ENCODE measurements at places on chromosomes 11 and 22.

DNA sequence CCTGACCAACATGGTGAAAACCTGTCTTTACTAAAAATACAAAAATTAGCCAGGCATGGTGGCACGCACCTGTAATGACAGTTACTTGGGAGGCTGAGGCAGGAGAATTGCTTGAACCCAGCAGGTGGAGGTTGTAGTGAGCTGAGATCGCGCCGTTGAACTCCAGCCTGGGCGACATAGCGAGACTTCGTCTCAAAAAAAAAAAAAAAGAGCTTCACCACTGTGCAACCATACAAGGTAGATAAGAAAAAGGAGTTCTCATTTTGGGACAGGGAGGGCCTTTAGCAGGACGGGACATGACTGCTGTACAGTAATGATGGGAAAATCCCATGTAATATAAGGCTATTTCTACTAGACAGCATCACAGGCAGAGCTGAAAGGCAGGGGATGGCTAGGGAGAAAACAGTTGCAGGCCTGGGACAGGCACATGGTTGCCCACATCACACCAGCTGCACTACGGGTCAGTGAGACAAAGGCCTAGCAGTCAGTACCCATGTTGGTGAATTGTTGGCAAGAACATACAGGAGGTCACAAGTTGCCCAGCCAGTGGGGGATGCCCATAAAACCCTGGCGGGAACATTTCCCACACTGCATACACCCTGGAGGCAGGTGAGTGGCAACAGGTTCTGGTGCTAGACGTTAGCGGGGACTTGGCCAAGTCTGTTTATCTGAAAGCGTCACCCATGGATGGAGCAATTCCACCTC, 5.4 kb downstream of the TANGO2 start:
- DNase-seq: no peak

- no peak for DNase-seq
These were observed 399.2 kb downstream of the TBC1D22A start for GRCh38 chr22:47161631-47162030.

GRCh38 chr11:127470306-127470884, 469.8 kb upstream of the KIRREL3 start:
- DNase-seq: no peak

- DNase-seq: no peak
These were observed 87.3 kb upstream of the CTSC start for GRCh38 chr11:88424881-88425280.

DNA sequence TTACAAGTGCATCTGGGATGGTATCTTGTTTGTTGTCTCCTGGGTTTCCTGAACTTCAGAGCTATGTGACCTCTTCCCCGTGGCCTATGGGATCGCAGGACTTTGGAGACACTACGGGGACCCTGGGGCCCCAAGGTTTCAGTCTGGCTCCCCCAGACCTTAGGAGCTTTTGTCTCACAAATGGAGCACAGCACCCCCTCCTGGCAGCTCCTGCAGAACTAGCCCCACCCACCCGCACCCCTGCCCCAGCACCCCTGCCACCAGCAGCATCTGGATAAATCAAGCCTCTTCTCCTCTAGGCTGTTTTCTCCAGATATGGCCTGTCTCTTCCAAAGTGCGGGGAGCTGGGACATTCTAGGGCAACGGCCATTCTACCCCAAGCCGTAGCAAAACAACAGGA, 10.4 kb downstream of the RCOR2 start:
- no peak for DNase-seq

DNA sequence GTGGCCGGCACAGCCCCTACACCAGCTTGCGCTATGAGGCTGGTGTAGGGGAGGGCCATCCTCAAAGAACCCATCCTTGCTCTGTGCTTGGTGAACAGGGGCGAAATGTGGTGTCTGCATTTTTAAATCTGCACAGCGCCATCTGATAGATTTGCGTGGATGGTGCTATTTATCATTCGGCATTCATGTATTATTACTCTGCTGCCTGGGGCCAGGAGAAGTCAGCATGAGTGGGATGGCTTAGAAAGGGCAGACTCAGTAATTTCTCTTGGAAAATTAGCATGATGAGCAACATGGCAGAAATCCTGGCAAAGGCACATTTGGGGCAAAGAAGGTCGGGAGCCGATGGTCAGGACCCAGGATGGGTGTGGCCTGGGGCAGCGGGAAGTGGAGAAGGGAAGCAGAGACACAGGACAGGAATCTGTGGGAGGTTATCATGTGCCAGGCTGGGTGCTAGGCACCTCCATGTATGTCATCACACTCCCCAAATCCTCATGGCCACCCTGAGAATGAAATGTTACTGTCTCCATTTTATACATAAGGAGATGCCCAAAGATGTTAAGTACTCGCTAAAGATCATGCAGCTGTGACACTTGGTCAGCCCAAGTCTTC, 149.0 kb downstream of the CEP164 start:
- DNase-seq: no peak

GRCh38 chr11:34240150-34240494, 117.7 kb downstream of the ABTB2 start:
- DNase-seq: no peak

DNA sequence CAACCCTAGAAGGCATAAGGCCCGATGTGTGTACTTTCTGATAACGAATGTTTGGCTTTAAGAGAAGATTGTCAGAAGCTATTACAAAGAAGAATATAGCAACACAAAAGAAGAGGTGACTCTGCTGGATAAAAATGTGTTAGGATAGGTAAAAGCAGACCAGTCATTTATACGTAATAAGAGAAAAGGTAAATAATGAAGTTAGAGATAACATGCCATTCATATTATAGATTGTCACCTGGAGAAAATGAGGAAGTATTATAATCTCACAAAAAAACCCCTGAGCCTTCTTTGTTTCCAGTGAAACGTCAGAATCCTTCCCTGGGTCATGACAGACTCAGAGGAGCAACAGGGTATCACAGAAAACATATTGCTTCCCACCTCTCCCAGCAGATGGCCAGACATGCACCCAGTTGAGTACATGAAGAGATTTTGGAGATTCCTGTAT, 36.1 kb downstream of the PPFIA1 start:
- DNase-seq: no peak

DNA sequence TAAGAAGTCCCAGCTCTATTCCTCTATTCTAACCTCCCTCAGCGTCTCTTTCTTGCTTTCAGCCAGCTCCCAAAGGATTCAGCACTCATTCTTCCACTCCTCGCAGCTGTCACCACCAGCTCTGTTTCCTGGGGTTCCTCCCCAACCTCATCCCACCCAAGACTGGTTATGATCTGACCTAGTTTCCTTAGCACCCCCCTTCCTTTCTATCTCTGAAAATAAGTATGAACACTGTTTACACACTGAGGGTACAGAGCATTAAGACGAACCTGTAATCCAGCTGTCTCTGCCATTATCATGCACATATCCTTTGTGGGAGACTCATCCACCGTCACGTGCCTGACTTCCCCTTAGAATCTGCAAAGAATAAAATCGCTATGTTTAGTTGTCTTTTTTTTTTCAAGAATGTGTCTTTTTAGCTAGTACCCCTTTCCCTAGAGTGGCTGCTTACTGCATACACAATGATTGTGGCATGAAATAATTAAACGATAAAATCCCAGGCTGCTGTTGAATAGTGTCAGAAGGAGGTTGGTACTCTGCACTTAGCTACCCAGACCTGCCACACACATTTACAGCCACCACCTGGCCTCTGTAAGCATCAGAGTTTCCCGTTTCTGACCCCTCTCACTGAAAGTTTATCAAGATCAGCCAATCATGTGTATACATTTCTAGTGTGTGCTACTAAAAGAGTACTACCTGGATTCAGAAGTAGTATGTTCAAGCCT, 26.9 kb upstream of the CSTF3 start:
- DNase-seq: no peak

DNA sequence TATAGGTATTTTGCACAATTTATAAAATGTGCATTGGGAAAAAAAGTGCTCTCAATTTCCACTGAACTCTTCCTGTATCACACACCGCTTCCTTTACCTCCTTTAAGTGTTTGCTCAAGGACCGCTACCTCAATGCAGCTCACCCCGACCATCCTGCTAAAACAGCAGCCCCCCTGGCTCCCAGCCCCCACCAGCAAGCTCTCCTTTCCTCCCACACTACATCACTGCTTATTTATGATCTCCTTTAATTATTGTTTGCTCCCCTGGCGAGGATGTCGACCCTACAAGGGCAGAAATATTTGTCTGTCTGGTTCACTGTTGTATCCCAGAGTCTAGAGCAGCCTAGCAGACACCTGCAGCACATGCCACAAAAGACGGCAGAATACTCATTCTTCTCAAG, 10.0 kb downstream of the SHANK2 start:
- no peak for DNase-seq

DNA sequence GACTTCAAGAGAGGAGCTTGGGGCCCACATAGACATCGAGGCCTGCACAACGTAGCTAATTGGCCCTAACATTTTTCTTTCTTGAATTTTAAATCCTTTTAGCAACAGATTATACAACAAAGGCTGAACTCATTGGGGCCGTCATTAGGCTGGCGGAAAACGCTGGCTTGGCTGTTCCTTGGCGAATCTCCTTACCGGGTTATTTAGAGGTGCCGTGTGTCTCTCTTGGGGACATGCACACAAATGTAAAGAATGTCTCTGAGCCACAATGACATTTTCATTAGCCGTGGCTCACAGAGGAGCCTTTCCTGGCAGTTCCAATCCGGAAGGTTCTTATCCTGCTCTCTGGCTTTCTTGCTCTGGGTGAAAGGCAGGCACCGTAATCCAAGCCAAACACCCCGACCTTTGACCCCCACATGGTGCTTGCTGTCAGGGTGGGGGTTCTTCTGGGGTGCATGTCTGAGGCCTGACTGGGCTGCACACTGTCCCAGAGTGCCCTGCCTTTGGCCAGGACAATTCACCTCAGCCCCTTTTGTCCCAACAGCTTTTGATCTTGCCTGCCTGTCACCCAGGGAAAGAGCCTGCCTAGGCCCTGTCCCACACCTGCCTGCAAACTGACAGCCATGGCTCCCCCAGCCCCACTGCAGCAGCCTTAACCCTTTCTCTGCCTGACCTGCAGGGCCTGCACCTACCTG, 9.2 kb upstream of the FGF3 start:
- no peak for DNase-seq

DNA sequence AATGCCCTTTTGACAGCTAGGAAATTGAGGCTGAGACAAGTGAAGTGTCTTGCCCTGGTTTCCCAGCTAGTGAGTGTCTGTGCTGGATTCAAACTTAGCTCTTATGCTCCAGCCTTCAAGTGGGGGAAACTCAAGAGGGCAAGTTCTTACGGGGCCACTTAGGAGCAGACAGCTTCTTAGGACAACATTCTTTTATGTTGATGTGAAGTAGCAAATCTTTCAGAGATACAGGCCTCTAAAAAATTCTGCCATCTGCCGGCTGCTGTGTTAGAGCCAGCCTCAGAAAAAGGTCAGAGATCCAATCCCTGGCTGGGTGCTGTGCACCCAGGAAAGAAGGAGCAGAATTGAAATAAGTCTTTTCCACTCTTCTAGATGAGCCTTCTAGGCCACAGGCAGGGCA, 26.6 kb downstream of the TIMP3 start:
- DNase-seq: no peak

GRCh38 chr11:119672597-119672996, 56.4 kb downstream of the NECTIN1 start:
- DNase-seq: no peak

GRCh38 chr22:26489447-26490036, 5.9 kb downstream of the SRRD start:
- DNase-seq: no peak

DNA sequence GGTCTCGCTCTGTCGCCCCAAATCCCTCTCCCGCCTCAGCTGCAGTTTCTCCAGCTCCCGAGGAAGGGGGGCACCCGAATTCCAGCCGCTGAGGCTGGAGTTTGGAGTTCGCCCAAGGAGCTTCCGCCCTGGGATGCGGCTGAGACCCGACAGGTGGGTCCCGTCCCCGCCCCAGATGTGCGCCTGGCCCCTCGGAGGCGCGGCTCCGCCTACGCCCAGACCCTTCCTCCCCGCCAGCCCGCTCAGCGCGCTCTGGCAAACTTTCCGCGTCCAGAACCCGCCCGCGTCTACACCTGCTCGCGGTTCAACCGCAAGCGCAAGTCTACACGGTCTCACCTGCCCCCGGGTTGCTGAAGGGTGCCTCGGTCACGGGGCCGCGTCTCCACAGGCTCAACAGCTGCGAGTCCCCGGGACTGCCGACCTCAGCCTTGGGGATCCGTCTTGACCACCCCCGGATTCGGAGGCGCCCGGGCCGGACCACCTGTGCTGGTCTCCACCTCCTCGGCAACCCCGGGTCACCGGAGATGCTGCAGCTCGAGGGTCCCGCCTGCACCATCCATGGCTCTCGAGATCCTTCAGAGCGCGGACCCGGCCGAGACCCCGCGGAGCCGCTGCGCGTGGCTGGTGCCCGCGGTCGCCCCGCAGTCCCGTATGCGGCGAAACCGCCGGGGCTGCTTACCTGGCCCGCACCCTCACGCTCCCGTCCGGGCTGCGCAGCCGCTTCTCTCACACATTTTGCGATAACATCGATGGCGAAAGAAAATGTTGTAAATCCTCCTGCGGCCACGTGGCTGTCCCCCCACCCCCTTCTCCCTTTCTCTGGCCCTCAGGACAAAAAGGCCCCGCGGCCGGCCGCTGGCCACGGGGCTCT, 63.6 kb downstream of the NFAM1 start:
- no peak for DNase-seq

GRCh38 chr11:9575260-9576240, 2.1 kb downstream of the WEE1 start:
- peak; percentile 55 for DNase-seq

GRCh38 chr11:62677714-62678113, 1.2 kb downstream of the UBXN1 start:
- no peak for DNase-seq

DNA sequence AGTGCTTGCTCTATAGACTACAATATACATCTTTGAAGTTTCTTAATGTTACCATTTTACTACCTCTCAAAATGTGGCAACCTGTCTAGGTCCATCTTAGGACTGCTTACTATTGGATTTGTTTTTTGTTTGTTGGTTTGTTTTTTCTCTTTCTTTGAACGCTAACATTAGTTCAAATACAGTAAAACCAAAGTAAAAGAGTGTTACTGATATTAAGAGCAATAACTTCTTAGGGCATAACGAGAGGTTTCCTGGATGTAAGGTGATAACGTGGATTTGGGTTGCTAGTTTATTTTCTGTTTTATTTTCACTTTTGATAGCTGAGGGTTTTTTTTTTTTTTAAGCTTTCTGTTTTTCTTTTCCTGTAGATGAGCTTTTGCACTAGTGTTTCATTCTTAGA, 43.6 kb downstream of the TMEM135 start:
- DNase-seq: no peak

GRCh38 chr11:120564573-120565311, 53.2 kb downstream of the GRIK4 start:
- no peak for DNase-seq

Data from HTR-8/SVneo (cell line).